ENCODE measurements at places on chromosomes 1 and 21.

- peak; percentile 5 for DNase-seq
Observed at GRCh38 chr1:169041366-169041765, 65.1 kb upstream of the ATP1B1 start.

DNA sequence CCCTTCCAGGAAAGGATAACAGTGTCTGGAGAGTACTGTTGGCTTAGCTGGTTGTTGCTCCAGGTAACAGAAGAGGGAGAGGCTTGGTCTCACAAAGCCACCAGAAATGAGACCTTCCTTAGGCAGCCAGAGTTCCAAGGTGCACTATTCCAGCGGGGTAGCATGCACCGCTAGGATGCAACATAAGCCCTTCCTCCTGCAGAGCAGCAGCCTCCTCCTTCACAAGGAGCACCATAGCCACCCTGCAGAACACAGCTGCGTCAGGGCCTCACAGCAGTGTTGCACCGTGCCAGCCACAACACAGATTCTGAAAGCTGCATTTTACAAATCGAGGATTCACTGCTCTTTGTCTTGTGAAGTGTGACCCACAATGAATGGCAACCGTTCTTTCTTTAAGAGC is 142.0 kb downstream of the CLIC6 start:
- no peak for DNase-seq

DNA sequence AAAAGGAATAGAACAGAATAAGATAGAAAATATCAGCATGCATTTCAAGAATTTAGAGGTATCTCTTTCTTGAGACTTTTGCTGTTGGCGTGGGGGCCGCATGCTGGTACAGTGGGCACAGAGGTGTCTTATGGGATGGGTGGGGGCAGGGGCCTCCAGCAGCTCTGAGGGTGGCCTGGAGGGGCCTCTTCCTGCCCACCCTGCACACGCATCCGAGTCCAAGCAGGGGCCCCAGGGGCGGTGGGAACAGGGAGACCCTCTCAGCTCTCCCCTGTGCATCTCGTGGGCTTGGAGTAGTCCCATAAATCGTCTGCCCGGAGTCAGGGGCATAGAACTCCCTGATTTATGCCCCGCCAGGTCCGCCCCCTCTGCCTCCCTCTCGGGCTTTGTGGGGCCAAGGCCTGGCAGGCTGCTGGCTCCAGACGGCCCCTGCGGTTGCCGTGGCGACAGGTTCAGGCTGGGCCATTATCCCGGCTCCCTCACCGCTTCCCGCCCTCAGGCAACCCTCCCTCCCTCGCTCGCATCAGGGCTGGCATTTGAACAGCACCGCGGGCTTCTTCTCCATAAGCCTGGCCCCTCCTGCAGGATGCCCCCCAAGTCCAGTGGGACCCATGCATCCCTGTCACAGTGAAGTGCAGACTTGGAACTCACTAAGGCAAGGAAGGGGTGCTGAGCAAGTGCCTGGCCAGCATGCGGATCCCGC is 133.2 kb upstream of the ZBTB40 start:
- DNase-seq, result no peak

DNA sequence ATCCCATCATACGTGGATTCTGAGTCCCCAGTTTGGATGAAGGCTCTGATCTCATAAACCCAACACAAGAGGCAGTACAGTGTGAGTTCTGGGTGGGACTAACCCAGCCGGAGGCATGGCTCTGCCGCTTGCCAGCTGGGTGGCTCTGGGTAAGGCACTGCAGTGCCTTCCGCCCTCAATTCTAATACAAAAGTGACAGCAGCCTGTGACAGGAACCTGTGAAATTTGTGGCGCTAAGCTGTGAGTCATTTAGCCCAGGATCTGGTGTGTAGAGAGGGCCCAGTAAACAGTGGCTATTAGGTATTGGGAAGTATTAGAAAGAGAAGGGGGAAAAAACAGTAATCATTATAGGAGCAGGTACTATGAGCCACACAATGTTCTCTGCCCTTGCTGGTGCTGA is 23.3 kb downstream of the HSPG2 start:
- DNase-seq, result peak; percentile 16

- DNase-seq, result no peak
Observed at GRCh38 chr1:12851779-12852178, 3.3 kb upstream of the HNRNPCL1 start.

DNA sequence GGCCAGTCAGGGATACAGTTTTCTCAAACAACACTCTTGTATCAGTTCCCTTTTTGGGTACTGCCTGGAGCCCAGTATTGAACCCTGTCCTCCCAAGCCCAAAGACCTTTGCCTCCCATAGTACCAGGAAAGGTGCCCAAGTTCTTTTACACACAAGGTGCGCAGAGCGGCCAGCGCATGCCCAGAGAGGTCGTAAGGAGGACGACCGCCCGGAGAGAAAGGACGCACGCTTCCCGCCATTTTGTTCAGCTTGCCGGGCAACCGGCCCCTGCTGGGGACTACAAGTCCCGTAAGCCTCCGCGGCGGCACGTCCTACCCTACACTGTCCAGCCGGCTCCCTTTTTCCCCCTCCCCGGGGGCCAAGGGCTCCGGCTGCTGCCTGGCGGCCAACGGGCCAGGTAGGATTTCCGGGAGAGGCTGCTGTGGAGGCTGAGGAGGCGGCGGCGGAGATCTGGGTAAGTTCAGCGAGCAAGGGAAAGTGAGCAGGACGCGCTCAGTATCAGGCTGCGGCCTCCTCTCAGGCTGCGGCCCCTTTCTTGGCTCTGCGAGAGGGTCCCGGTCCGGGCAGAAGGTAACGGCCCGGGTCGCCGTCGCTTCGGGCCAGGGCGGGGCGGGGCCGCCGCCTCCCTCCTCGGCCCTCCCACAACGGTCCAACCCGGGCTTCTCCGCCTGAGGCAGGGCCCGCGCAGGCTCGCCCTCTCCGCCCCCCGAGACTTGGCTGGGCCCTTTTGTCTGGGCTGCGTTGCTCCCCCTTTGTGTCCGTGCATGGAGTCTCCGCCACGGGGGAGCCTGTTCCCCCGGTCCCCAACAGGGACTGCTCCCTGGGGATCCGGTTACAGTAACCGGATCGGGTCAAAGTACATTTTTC is at the start of gene PHACTR4:
Gene PHACTR4 (plus strand): TSS at position 370 of the 868 bp plus-strand sequence. CDS start 37,708 bp downstream, outside the sequence.
- peak; percentile 85 for DNase-seq

GRCh38 chr1:50452700-50453099 is 29.5 kb upstream of the DMRTA2 start:
- DNase-seq, result no peak

DNA sequence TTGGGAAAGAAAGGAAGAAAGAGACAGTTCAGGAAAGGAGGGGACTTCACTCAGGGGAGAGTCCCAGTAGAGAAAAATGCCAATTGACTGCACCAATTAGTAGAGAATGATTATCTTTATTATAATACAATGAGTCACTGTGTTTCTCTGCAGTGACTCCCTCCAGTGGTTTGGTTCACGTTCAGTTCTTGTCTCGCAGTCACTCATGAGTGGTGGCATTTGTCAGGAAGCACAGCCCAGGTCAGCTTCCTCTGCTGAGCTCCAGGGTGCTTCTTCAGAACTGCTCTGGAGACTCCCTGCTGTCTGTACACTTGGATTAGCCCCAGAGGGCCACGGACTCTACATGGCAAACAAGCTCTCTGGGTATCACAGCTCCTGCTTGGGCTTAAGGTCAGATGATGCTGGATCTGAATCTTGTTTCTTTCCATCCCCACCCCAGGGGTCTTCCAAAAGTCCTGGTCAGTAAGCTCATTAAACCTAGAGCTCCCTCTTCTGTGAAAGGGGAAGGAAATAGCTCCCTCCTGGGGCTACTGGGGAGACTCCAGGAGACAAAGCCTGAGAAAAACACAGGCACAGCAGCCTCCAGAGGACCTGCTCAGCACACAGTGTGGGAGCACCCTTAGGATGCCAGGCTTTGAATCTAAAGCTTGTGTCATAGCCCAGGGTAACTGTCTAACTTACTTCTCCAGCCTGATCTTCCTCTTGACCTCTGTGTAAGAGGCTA is 619.0 kb downstream of the AJAP1 start:
- DNase-seq, result no peak

DNA sequence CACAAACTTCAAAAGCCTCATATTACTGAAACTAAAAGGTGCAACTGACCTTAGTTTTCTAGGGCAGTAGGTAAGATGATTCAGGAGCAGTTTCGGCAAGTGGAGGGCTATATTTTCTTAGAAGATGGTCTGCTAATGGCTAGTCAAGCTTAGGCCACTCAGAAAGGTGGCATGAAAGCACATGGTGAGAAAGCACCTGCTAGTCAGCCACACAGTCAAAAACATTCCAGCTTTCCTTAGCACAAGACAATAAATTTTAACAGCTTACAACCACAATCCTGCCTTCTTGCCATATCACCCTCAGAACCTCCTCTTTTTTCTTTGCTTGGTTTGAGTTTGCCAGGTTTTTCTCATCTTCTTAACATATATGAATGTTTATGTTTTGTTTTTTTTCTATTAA is 81.1 kb upstream of the SLFNL1 start:
- DNase-seq, result no peak

GRCh38 chr1:6317098-6317760 is 56.3 kb upstream of the GPR153 start:
- DNase-seq, result no peak

DNA sequence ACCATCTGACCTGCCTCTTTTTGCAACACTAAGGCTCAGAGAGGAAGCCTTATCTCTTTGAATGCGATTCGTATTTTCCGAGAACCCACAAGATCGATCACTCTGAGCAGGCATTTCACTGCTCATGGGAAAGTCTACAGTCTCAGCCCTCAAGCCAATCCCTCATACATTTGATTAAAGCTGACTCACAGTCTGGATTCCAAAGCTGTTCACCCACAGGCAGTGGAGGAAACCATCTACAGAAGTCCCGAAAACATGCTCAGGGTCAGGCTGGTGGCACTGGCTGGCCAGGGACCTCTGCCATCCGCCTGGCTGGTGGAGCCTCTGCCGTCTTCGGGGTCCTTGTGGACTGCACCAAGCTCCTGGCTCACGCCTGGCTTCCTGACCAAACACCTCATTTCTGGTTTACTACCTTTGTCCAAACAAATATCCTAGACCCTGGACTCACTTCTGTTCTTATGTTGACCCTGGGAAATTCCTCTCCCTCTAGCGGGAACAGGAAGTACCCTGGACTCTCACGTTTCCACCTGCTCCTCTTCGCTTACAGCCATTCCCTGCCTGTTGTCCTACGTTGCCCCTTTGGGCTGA is 650.0 kb downstream of the SMYD3 start:
- DNase-seq, result no peak

GRCh38 chr1:36656271-36656670 is 173.6 kb upstream of the CSF3R start:
- DNase-seq, result no peak

DNA sequence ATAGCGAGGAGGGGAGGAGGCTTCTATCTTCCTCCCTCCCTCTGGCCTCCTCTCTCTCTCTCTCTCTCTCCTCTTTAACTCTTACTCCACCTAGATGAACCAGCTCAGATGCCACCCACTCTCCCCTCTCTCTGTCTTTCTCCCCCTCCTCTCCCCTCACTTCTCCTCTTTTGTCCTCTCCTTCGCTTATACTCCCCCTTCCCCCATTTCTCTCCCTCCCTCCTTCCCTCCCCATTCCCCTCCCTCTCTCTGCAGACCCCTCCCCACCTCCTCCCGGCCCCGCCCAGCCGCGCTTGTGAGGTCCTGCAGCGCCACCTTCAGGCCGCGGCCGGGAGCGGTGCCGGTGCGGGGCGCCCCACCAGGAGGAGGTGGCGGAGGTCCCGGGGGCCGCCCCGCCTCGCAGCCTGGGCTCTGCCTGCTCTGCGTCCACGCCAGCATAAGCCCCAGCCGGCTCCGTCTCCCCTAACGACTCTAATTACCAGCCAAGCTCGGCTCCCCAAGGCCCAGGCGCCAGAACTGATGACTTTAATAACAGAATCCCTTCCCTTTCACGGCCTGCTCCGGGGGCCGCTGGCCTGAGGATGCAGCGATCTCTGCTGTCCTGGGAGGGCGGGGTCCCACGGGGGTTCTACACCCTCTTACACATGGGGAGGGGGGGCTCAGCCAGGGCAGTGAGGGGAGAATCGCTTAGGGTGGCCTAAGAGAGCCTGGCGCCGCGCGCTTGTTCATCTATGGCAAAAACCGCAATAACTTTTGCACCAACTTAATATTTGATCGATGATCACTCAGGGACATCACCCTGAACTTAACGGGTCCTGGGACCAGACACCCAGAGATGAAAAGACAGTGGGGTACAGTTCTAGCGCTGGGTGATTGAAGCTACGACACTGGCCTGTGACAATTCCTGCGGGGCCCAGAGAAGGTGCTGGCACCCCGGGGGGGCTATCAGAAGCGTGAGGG is 637.3 kb downstream of the MATN1 start:
- no peak for DNase-seq

GRCh38 chr1:245448531-245448930 is 293.7 kb downstream of the KIF26B start:
- DNase-seq, result no peak

DNA sequence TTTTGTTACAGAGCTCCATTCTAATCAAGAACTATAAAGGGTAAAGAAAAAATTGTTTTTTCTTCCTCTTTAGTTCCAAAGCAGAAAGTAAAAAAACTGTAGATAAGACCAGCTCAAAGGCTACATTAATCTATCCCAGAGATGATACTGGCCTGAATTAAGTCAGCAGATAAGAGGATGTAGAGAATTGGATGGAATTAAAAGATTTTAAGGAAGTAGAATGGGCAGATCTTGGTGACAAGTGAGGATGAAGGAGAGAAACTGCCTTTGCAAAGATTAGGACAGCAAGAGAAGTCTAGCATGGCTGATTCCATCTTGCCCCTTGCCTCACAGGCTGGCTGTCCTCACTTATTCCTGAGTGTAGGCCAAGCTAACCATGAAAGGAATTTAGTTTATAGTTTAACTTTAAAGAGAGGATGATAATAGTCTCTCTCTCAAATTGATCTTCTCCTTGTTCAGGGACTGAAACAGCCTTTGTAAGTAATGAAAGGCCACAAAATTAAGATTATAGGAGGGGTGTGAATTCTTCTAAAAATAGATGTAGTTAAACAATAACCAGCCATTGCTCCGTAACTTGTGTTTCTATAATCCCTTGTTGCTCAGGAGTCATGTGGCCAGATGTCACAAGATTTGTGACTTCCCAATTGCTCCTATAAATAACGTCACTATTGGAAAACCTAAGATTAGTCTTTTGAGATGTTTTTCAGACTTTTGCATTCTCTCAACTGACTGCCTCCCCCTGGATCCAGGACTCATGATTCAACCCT is 265.0 kb upstream of the USP24 start:
- DNase-seq, result no peak

DNA sequence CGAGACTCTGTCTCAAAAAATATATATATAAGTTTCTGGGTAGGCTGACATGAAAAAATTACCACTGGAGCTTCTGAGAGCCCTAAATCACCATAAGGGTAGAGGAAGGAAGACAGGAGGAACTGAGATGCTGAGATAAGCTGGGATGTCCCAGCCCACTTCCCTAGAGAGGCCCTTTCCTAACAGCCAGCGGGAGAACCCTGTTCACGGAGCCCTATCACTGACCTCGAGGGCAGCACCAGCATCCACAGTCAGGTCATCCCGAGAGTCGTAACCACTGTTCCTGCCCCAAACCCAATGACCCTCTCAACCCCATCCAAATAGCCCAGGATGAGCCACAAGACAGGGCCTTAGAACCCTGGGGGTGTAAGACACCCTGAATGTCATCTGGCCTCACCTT is 77.5 kb downstream of the CD34 start:
- DNase-seq, result no peak

DNA sequence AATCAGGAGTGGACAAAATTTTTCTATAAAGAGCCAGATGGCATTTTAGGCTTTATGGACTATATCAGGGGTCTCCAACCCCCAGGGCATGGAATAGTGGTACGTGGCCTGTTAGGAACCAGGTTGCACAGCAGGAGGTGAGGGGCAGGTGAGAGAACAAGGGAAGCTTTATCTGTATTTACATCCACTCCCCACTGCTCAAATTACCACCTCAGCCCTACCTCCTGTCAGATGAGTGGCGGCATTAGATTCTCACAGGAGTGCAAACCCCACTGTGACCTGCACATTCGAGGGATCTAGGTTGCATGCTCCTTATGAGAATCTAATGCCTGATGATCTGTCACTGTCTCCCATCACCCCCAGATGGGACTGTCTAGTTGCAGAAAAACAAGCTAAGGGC is 13.9 kb downstream of the PHTF1 start:
- no peak for DNase-seq

Measured in CD4-positive, alpha-beta T cell treated with Interleukin-17A for 1 hour (primary cell).